ENCODE measurements at places on chromosomes 6 and 20.
A peak's percentile ranks its signal among the peaks of the same experiment; 100 is the strongest.

DNA sequence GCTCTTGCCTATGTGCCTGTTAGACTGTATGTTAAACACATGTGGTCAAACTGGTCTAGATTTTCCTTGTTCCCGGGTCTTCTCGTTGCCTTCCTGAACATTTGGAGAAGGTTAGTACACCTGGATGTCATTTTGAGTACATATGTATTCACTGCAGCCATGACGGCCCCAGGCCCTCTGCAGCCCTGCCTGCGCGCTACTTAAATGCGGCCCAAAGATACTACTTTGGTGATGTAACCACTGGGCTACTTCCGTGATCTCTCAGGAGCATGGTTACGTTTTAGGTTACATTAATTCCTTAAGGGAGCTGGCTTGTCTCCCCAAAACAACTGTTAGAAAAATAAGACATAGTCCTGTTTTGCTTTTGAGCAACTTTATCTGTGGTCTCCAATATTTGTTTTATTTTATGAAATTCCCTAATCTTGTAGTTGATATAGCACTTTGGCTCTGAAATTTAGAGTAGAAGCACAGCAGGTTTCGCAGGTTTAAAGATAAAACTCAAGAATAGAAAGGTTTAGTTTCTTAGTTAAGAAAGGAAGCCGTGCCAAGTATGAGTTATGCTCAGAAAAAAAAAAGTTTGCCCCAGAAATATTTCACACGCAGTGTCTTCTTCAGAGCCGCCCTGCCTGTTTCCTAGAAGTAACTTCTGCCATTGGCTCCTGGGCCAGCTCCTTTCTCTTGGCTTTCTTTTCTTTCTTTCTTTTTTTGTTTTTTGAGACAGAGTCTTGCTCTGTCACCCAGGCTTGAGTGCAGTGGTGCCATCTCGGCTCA, 38.1 kb downstream of the TIAM2 start:
- DNase-seq = no peak

DNA sequence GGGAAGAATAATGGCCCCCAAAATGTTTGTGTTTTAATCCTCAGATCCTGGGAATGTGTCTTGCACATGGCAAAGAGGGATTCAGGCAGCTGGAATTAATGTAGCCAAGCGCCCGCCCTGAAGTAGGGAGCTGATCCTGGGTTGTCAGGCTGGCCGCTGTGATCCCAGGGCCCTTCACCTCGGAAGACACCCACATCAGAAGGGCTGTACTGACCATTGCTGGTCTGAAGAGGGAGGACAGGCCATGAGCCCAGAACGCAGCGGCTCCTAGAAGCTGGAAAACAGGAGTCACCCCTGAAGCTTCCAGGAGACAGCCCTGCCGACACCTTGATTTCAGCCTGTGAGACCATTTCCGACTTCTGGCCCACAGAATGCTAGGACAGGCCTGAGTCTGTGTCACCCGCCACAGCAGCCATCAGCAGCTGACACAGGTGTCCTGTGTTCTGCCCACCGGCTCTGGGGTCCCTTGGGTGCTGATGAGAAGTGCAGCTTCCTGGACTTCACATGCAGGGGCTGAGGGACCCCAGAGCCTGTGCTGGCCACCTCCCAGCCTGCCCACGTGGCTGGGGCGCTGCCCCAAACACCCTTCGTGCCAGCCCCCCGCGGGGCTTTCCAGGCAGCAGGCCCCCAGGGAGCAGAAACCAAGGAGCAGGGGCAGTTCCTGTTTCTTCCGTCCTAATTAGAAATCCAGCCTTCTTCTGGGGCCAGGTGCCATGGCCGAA, 86.3 kb downstream of the ERMARD start:
- DNase-seq = no peak

- peak; percentile 23 for DNase-seq
These were observed 636.0 kb downstream of the BCKDHB start for GRCh38 chr6:80742481-80742880.

DNA sequence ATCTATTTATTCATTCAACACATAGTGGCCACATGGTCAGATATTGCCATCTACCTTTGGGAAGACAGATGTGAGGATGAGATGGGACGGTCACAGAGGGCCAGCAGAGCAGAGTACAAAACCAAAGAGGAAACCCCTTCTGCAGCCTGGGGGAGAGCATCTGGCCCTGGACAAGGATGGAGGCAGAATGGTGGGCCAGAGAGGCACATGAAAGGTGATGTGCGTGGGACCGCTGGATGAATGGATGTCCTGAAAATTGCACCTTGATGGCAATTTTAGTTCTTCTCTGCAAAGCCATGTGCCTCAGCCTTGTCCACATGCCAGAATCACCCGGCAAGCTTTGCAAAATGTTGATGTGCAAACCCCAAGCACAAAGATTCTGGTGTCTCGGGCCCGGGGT, 77.4 kb upstream of the CD93 start:
- DNase-seq = no peak

GRCh38 chr6:33860706-33861474, 57.1 kb upstream of the MLN start:
- DNase-seq = no peak

DNA sequence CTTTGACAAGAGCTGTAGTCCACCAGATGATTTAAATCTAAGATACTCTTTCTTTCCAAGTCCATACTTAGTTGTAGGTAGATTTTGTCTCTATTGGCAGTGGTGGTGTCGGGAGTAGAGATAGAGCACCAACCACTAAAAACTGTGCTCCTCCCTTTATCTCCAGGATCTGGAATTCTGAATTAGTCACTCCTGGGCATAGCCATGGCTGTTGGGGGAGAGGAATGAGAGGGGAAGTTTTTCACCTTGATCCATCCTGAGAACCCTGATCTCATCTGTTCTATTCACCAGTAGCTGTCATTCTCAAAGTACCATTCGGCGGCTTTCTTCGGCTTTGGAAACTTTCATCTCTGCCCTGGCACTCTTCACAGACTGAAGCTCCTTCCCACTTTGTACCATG, 35.6 kb upstream of the NKX2-4 start:
- DNase-seq = no peak

DNA sequence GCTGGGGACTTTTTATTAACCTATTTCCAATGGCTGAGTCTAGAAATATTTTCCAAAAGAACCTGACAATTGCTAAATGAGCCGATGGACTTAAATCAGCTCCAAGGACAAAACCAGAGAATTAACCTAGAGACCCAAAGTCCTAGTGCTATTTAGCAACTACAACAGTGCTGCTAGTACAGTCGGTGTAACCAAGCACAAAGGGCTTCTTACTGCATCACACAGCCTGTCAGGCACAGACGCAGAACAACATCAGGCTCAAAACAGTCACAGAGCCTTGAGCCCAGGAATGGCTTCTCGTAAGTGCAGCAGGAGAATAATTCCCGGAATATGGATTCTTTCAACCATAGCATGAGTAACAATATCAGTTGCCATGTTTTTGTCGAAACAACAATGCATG, 70.0 kb downstream of the GFOD1 start:
- DNase-seq = no peak

DNA sequence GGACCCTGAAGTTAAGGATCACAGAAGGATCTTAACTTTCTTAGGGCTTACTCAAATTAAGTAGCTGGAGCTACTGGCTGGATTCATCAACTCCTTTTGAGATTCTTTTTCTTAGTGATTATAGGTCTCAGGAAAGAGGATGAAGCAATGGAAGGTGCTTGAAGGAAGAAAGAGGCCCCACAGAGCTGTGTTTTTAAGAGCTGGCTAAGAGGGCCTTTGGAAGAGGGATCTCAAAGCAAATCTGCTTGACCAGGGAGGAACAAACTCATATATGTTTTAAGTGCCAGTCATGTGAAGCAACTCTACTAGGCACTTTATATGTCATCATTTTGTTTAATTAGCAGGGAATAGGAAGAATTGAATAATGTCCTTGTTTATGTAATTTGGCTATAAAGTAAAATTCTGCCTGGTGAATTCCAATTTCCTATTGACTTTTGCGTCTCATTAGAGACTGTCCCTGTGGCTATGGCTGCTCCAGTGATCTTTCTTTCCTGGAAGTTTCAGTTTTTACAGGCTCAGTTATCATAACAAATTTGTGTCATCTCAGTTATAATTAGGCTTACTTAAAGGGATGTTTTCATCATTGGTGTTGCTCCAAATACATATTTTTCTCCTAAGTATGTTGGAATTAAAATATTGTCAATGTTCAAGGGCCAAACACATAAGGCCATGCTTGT, 222.8 kb upstream of the CITED2 start:
- DNase-seq = no peak

GRCh38 chr6:130379223-130379622, 13.4 kb downstream of the TMEM200A start:
- no peak for DNase-seq

DNA sequence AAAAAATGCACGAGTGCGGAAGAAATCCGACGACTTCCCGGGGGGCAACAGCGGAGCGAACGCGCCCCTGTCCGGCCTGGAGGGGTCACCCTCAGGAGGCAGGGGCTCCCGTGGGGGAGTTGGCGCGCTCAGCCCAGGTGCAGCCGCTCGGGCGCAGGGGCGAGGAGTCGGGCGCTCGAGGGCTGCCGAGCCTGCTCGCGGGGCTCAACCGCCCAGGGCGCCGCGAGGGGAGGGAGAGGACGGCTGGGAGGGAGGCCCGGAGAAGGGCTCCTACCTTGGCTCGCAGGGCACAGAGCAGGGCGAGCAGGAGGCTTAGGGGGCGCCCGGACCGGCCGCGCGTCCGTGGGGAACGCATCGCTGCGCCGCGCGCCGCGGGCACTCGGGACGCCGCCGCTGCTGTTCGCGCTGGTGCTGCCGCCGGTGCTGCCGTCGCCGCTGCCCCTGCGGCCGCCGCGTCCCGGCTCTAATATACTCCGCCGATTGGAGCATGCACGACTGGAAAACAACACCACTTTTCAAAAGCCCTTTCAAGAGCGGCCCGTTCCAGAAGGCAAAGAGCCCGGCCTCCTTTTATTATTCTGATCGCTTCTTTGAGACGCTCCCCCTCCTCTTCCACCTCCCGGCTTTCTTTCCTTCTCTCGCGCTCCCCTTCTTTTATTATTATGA, 490 bp downstream of the JAG1 start:
- peak; percentile 90 for DNase-seq

DNA sequence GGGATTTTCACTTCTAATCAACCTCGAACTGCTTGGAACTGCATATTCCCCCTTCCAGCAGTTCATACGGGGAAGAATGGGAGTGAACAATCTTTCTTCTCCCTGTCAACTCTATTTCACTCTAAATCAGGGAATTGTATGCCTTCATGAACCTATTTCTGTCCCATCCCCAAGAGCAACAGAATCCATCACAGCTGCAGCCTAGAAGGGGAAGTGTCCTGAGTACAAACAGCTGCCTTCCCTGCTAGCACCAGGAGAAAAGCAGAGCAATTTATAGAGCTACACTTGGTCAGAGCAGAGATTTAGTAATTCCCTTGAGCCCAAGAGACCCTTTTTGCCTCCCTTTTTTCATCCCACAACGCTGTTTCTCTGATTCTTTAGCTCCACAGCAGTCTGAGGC, 208.4 kb downstream of the ADGRG6 start:
- DNase-seq = no peak

GRCh38 chr20:4775322-4776078, 53.8 kb downstream of the PRND start:
- no peak for DNase-seq

GRCh38 chr6:34514593-34515472, 41.3 kb downstream of the SPDEF start:
- DNase-seq = peak; percentile 54

- DNase-seq = no peak
These were observed 19.3 kb downstream of the SLC13A3 start for GRCh38 chr20:46631874-46632446.

- peak; percentile 30 for DNase-seq
These were observed 133.5 kb upstream of the MAP3K7 start for GRCh38 chr6:90720404-90720803.

GRCh38 chr6:52190409-52190808, 4.2 kb downstream of the IL17A start:
- no peak for DNase-seq

DNA sequence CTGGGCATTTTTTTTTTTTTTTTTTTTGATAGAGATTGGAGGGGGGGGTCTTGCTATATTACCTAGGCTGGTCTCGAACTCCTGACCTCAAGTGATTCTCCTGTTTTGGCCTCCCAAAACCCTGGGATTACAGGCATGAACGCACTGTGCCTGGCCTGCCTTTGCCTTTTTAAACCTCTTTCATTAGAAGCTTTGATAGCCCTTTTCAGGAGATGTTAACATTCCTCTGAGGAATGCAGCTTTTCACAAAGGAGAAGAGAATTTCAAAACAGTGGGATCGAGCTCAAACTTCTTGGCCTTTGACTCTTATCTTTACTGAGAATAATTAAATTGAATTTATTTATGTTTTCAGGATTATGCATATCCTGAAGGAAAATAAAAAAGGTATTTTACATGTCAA, 31.3 kb downstream of the SLC26A8 start:
- peak; percentile 66 for DNase-seq

Measured in HAP-1 (cell line).